ENCODE measurements at places on chromosomes 7 and 10. TPM values are rescaled to one million over a fixed set of nuclear protein-coding genes. Genes with fewer than 3 reads are reported as not detected.

The SPDYE16 gene
- total RNA-seq: 0.25 TPM

The C10orf105 gene
- 0.14 TPM for total RNA-seq

The PAPSS2 gene
- not detected for total RNA-seq

DNA sequence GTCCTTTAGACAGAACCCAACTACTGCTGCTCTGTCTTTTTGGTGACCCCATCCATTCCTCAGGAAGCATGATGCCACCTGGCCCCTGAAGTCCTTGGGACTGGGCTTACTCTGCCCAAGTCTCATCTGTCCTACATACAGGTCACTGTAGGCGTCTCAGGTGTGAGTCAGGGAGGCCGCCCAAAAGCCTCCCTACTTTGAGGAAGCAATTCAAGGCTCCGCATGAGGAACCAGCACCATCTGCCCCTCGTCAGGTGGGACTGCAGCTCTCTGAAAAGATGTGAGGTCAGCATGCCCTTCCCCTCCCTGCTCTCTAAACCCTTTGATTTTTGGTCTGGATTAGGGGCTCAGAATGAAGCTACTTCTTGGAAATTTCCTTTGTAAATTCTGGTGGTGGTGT lies 354.8 kb downstream of the CXCL12 start:
- peak; percentile 46 for DNase-seq

DNA sequence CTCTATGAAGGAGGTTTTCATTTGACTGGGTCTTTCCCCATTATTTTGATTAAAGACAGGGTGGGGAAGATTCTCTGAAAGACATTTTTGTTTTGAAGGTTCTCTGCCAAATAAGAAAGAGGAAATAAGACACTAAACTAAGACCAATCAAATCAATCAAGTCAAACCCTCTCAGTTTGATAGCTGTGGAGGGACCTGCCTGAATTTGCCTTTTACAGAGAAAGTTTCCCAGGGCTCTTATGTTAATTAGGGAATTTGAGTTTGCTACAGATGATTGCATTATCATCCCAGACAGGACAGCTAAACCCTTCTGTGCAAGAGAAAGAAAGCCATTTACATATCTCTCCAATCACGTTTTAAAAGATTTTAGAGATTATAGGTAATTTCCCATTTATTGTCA lies 80.0 kb downstream of the CSTF2T start:
- DNase-seq: no peak

GRCh38 chr7:74183653-74184450 lies 9.7 kb downstream of the EIF4H start:
- peak; percentile 54 for DNase-seq

- no peak for DNase-seq
Measured at GRCh38 chr10:112741830-112742402, 208.1 kb upstream of the TCF7L2 start.

DNA sequence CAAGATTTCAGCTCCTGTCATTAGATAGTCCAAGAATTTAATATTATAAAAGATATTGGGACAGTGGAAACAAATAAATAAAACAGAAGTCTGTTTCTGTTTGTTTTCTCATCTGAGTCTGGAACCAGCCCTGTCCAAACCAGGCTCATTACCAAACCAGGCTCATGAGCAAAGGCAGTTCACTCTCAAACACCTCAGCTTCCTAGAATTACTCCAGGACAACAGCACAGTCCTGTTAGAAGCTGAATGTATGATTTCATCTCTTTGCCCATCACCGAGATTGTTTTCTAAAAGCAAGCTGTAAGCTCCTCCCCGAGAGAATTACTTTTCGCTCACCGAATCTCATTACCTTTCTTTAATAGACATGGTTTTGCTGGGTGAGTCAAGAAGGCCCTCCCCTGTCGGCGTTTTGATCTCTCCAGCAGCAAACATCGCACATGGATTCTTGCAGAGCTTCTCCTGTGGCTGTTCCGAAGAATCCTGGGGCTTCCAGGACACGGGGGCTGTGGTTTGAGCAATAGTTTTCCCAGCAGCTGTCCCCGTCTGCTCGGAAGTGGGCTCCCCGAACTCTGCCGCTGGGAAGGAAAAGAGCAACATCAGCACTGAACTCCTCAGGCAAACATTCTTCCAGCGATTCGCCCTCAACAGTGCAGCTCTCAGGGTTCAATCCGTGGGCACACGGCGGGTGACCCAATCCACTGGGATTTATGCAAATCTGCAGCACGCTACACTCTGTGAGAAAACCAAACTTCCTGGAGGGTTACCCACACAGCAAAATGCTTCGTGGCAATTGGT lies 112.5 kb downstream of the SVIL start:
- DNase-seq: no peak

- no peak for DNase-seq
Measured at GRCh38 chr7:105028004-105028403, 14.0 kb downstream of the KMT2E start.

DNA sequence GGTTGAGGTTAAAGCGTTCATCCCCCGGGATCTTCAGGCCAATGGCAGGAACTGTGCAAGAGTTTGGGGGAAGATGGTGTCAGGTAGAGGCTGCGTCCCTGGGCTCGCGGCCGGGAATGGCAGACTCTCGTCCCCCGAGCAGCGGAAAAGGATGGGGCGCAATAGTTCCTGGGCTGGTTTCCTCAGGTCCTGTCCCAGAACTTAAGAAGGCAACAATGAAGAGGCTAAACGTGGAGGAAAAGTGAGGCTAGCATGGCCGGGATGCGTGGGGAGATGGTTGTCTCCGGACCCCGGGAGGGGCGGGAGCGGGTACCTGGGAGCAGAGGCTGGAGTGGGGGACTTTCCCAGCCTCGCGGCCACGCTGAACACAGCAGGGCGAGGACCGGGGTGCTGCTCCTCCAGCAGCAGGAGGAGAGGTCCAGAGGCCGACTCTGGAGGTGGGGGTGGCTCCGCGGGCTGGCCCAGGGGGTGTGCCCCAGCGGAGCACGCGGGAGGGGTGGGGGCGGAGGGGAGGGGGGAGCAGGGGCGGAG lies 882 bp downstream of the IRF5 start:
- DNase-seq: no peak

GRCh38 chr7:129862682-129863081 lies 90.1 kb downstream of the UBE2H start:
- DNase-seq: no peak

GRCh38 chr7:108809356-108809755 lies 239.7 kb downstream of the DNAJB9 start:
- DNase-seq: no peak

- no peak for DNase-seq
Measured at GRCh38 chr7:6165075-6165474, 107.3 kb downstream of the CYTH3 start.

DNA sequence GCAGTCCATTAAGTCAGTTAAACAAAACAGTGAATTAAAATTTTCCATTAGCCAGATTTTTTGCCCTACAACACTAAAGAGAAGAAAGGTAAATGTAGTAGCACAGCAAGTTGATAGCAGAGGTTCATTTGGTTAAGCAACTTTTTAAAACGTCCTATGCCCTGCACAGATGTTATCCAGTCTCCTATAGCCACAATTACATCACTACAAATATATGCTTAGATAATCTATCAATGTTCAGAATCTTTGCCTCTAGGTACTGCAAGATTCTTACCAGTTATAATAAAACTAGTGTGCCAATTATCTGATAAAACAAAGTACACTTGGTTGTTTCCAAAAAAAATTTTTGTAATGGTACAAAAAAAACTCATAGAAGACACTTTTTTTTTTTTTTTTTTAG lies 175.5 kb upstream of the MYO3A start:
- DNase-seq: no peak

DNA sequence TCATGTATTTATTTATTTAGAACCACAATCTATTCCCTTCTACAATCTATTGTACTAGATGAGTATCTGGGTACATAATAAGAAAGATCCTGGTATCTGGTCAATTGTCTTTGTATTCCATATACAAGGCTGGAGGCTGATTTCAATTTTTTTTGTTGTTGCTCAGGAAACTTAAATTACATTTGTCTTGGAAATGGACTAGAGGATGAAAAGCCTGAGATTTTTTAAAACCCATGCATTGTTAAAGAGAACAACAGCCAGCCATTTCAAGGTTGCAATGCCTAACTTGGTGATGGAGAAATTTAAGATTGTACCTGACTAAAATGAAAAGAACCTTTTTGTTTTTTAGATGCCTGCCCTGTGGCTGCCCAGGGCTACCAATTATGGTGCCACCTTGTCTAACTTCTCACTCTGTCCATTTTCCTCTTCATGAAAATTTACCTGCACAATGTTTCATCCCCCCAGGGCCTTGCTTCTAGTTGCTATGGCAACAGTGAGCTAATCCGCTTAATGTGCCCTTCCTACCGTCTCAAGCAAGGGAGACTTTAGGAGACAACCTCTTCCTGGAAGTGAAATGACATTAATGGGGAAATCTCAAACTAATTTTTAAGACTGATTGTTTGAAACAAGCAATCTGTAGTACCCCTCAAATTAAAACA lies 203.7 kb upstream of the PHYHIPL start:
- DNase-seq: no peak

- no peak for DNase-seq
Measured at GRCh38 chr7:27123007-27123476, 7.5 kb downstream of the HOXA4 start.

- no peak for DNase-seq
Measured at GRCh38 chr7:97246317-97246716, 128.8 kb downstream of the SDHAF3 start.

GRCh38 chr7:32670110-32671025 lies 175.1 kb downstream of the AVL9 start:
- DNase-seq: no peak

GRCh38 chr10:81013771-81014170 lies 476.1 kb downstream of the SH2D4B start:
- DNase-seq: no peak

- no peak for DNase-seq
Measured at GRCh38 chr7:54390565-54390964, 151.6 kb upstream of the VSTM2A start.
